ENCODE measurements at places on chromosomes 7 and 10.

DNA sequence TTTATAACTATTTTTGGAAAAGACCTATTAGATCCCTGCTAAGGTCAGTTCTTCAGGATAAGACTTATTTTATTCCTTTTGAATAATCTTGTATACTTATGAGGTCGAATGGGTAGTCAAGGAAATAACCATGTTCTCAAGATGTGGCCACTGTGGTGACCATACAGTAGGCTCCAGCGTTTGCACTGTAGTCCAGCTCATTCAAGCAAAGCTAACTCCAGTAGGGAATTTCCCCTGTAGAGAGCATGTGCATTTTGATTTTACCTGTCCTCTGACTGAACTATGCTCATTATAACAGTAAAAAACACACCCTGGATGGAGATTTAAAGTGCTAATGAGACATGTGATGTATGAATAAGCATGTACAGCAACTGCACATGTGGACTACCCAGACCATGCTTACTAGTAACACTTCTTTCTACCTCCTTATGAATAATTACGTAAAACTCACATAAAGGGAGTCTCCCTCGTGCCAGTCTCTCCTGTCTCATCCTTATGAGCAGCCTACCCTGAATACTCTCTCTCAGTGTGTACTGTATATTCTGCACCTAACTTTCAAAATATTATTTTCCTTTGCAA is 32.4 kb upstream of the SEMA3E start:
- no peak for DNase-seq

GRCh38 chr10:126731610-126731990 is 61.1 kb upstream of the C10orf90 start:
- DNase-seq: peak; percentile 20

GRCh38 chr10:28850784-28851183 is 173.5 kb downstream of the BAMBI start:
- DNase-seq: no peak

- no peak for DNase-seq
Observed at GRCh38 chr10:124593431-124593985, 131.9 kb downstream of the LHPP start.

GRCh38 chr7:41538810-41539724 is 163.8 kb downstream of the INHBA start:
- peak; percentile 4 for DNase-seq

- no peak for DNase-seq
Observed at GRCh38 chr10:9828110-9828509, 1189.6 kb upstream of the CELF2 start.

DNA sequence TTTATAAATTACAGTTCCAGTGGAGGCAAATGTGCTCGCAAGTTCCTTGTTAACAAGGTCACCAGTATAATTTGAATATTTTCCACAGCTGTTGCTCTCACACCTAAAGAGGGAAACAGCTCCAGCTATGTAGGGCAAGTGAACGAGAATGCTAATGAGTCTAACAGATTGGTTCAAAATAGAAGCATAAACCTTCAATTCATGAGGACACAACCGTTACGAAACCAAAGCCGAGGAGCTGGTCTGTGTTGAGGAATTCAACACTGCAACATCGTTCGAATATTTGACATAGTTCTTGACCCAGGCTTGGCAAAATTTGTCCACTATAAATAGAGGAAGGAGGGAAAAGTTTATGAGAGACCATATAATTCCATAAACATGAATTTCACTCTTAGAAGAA is 161.3 kb downstream of the KLF6 start:
- peak; percentile 10 for DNase-seq

DNA sequence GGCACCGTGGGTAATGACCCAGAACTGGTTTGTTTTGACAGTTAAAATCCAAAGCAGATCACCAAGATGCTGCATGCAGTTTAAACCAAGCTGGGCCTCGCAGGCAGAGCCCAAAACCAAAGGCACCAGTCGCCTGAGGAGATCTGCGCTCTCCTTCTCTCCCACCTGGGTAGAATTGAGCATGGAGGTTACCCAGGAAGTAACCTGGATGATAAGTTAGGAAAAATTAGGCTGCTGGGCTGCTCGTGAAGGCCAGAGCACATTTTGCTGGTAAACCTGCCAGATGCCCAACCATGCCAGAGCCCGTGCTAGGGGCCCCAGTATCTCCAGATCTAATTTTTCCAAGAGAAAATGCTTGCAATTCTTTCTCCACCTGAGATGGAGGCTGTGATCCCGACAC is 388.3 kb upstream of the MGMT start:
- no peak for DNase-seq

DNA sequence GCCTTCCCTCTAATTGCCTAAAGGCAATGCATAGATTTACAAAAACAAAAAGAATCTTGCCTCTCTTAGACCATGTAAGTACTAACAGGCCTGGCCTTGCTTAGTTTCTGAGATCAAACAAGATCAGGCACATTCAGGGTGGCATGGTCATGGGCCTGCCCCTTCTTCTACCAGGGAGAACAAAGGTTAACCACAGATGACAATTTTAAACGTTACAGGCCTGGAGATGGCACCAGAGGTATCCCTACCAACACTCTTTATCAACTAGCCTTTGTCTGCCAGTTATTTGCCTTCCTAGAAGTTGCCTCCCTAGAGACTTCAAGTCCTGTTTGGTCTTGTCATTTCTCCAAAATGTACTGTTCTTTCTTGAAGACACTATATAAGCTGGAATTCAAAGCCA is 252.6 kb downstream of the DOCK4 start:
- no peak for DNase-seq

DNA sequence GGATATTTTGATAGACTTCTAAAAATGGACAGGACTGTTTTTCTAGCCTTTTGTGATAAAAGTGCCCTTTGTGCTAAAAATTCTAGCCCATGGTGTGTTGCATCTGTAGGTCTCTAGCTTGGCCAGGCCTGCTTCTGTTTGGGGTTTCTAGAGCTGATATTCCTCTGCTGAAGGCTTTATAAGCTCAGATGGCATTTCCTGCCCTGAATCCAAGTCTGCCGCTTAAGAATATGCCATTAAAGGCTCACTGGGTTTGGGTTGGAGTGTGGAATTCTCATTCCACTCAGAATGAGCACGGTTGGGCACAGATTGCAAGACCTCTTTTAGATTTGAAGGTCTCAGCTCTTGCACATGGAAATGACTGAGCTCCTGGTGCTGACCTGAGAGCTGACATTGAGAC is 49.4 kb upstream of the IGFBP3 start:
- no peak for DNase-seq

DNA sequence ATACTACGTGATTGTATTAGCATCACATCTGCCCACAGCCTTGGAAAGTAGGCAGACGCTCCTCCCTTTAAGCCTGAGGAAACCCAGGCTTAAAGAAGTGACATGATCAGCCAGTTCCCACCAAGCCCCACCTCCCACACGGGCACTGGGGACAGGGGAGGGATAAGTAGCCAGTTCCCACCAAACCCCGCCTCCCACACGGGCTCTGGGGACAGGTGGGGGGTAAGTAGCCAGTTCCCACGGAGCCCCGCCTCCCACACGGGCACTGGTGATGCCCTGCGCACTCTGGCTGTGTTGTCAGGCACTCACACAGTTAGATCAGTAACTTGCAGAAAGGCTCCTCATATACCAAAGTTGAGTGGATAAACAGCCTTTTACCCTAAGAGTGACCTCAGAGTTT is 606.8 kb downstream of the PTPRN2 start:
- no peak for DNase-seq

DNA sequence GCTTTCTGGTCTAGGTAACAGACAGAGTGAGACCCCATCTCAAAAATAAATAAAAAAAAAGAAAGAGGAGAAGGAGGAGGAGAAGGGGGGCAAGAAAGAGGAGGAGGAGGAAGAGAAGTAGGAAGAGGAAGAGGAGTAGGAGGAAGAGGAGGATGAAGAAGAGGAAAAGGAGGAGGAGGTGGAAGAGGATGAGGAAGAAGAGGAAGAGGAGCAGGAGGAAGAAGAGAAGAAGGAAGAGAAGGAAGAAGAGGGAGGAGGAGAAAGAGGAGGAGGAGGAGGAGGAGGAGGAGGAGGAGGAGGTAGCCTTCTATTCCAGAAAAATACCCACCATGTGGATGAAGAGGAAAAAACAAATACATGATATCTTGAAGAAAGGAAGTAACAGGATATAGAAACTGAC is 172.1 kb downstream of the FRMD4A start:
- no peak for DNase-seq

- no peak for DNase-seq
Observed at GRCh38 chr7:73623798-73624668, at the start of gene MLXIPL. MLXIPL (minus strand) TSS chr7:73624522; CDS start chr7:73624492, 30 bp downstream.

DNA sequence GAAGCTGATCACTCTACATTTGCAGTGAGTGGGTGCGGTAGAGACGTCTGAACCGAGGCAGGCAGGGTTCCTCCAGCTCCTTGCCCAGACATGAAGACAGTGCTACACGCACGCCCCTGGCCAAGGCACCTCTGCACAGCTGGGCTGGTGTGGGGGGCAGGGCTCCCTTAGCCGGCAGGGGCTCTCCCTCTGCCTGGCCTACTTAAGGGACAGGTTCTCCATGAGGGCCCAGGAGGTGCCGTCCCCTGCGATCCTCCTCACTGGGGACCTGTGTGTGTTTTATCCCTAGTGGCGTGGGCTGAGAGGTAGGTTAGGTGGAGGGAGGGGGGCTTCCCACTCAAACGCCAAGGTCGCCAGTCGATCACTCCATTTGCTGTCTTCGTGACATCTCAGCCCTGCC is 35.3 kb downstream of the IL15RA start:
- no peak for DNase-seq

DNA sequence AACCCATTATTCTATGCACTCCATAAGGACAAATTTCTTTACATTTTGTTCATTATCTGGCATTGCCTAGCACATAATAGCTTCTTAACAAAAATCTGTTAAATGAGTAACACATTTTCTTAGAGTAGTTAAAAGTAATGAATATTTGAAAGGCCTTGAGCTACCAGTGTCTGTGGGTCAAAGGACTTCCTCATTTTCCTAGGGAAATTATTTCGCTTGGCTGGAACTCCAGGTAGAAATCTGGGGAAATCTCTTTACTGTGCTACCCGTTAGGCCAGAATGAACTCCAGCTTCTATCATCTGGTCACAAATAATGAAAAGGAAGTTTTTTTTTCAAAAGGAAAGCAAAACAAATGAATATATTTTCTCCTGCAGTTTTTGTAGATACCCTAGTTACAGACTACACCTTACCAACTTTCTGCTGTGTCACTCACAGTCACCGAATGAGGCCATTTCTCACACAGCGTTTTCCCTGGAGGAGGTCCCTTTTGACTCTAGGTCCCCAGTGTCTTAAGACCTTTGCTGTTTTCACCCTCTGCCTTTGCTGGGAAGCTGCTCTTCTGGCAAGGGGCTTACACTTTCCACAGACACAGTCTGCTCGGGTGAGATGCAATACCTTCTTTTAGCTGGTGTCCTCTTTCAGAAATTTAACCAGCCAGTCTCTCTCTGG is 1.6 kb downstream of the SAMD9L start:
- DNase-seq: no peak

GRCh38 chr10:26931223-26931622 is 70.5 kb upstream of the ABI1 start:
- no peak for DNase-seq

DNA sequence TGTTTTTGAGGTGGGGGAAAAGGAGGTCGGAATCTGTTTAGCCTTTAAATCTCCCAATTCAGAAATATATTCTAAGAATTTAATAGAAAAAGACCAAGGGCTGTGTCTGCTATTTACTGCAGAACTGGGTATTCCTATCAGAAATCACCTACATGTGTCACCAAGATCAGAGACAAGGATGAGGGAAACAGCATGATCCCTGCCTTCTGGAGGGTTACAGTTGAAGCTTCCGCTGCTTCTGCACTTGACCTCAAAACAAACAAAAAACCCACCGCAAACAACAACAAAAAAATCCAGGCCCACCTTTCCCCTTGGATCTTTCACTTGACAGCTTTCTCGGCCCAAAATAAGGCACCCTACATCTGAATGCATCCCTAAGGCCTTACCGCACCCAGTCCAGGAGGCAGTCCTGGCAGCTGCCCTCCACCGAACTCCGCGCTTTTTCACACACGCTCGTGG is 750 bp upstream of the CDK14 start:
- no peak for DNase-seq

- DNase-seq: no peak
Observed at GRCh38 chr10:7417807-7418206, 7.0 kb upstream of the SFMBT2 start.

DNA sequence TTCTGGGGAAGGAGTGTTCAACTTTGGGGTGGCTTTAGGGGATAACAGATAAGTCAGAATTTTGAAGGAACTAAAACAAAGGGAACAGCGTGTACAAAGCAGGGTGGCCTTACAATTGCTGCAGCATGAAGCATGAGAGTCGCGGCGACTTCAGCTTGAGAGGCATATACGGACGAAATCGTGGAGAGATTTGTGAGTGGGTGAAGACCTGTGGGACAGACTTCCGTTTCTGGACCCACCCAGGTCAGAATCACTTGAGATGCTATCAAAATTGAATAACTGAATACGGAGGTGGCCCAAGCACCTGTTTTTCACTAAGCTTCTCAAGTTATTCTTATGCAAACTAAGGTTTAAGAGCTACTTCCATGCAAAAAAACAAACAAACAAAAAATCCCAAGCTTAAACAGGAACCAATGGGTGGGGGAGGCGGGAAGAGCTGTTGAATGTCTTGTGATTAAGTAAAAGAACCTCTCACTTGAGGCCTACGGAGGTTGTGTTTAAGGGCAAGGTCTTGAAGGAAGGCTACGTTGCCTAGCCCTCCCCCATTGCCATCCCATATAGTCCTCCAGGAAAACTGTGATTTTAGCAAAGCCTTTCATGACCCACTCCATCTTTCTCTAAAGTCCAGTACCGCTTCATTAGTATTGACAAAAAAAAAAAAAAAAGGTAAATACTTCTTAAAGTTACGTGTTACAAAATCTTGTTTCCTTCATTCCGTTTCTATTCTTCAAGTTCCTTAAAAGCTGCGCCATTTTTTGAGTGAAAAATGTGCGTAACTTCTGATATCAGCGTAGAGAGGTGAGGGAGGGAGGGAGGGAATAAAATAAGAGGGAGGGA is 1.3 kb upstream of the TRIM24 start:
- DNase-seq: no peak

DNA sequence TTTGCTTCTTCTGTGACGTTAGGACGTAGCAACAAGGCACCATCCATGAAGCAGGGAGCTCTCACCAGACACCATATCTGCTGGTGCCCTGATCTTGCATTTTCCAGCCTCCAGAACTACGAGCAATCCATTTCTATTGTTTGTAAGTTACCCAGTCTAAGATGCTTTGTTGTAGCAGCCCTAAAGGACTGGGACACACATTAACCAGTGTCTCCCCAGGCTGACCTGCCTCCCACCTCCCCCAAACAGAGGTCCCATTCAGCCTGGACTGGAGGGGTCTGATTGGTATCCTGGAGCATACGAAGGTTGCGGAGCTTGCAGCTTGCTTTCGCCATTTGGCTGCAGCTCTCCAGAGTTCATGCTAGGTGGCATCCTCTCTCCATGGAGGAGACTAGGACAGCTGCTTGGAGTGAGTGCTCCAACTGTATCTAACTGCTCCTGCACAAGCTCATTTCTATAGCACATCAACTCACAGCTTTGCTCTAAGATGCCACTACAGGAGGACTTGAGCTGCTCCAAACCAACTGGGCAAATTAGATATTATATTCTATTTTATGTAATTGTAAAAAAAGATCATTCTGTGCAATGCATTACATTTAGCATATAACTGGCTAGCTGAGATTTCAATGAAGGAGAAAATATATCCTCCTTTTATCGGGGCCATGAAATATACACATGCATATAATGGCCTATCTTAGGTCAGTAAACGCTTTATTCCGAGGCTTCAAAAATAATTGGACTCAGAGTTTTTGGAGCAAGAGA is 8.0 kb upstream of the GRK5 start:
- DNase-seq: no peak
